SHP77 (cell line): ENCODE measurements at places on chromosomes 11 and 22.

DNA sequence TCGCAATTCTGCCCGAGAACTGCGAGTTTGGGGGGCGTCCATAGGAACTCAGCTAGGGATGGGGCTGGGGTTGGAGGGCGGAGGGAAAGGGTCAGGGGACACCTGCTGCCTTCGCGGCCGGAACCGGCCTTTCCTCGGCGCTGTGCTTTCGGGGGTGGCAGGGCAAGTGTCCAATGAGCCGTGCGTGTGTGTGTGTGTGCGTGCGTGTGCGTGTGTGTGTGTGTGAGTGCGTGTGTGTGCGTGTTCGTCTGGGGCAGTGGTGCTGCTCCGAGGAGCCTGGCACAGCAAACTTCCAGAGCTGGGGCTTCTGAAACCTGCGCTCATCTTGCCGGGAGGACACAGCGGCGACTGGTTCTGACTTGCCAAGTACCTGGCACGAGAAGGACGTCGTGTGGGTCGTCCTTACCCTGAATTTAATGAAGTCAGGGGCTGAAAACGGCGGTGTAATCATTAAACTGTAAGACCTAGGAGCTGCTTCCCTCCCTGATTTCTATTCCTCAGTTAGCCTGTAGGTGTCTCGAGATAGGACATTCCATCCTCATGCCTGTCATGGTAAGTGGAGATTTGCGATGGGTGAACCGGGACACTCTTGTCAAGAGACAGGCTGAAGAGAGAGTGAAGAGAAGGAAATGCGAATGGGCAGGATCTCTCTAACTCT is 27.0 kb upstream of the AMOTL1 start:
- DNase-seq, result no peak

DNA sequence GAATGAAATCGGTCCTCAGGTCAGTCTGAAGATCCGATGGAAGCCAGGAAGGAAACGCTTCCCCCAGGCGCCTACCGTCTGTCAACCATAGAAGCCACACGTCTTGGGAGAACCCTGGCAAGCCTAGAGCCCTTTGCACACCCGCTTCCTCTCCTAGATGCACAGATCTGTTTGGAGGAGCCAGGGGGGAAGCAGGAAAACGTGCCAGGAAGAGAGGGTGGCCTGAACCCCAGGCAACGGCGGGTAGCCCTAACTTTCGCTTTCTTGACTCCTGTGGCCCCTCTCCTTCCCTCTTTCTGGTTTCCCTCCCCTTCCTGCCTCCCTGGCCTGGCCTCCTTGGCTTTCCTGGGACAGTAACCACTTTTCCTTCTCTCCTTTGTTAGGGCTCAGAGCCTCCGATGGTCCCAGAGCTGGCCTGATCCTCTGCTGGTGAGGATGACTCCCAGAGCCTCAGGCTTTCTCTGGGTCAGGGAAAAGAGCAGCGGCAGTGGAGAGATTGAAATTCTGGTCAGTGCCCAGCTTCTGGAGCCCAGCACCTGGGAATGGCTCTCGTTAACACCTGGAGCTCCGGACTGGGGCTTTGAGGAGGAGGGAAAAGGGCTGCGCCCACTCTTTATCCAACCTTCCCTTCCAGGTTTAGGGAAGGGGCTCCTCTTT is 2.1 kb downstream of the FXYD6 start:
- no peak for DNase-seq

DNA sequence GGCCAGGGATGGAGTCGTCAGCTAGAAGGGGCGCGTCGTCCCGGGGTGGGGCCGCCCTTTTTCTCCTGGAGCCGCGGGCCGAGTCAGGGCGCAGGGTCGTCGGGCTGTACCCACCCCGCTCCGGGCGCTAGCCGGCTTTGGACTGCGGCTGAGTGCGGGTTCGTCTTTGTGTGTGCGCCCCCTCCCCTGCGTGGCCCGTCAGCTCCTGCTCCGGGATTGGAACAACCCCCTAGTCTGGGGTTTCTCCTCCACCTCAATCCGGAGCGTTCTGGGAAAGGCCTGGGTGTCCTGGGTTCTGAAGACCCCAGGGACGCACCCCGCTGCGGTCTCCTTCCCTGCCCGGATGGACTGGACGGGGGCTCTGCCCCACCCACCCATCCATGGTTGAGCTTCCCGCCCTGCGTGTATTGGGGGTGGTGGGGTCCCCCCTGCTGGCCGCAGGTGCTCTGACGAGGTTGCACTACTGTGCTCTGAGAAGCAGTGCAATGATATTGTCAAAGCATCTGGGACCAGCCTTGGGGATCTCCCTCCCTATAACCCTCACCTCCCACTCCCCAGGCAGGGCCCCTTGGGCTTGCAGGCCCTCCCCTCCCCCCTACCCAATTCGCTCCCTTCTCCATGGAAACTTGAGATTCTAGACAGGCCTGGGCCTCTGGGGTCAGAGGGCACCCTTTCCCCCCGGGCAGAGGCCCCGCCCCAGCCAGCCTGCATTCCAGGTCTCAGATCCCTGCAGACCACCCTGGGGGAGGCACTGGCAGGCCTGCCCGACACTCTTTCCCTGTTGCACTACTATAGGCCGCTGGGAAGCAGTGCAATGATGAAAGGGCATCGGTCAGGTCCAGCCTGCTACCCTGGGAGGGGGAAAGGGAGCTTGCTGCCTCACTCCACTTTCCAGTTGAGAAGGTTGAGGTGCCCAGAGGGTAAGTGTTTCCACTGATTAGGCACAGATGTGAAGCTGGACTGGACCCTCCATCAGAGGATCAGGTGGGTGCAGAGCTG is 10.7 kb downstream of the SDF2L1 start:
- DNase-seq, result no peak

- no peak for DNase-seq
These were observed 554.7 kb downstream of the SOX6 start for GRCh38 chr11:15801616-15802015.

- DNase-seq, result no peak
These were observed 225.6 kb downstream of the TMEM135 start for GRCh38 chr11:87263264-87263838.

- DNase-seq, result no peak
These were observed 285.8 kb downstream of the SOX6 start for GRCh38 chr11:16070573-16070972.

DNA sequence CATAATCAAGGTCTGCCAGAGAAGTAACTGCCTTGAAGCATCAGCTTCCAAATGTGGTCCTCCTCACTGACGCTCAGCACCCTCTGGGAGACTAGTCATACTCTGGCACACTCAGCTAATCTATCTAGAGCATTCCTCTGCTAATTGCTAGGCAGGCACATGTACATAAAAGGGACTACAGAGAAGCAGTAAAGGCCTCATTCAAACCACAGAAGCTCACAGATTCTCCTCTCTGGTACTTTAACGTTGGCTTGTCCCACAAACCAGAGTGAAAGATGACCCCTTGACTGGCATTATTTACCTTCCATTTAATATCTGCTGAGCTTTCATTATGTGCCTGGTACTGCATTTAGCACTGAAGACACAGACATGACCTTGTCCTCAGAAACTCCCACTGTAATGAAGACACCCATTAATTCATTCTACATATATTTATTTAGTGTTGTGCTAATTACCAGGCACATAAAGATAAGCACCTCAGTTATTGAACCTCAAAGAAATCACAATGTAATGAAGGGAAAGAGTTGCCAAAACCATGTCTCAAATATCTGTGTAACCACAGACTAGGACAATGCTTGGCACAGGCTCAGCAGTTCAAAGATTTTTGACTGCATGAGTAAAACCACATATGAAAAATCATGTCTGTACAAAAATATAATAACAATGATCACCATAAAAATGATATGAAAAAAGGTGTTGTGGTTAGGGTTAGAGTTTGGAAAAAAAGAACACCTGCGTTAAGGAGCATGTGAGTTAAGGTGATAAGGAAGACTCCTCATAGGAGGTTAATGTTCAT is 550.4 kb downstream of the DLG2 start:
- peak; percentile 5 for DNase-seq

- no peak for DNase-seq
These were observed 353.8 kb downstream of the TMEM135 start for GRCh38 chr11:87391496-87391895.

GRCh38 chr11:75040167-75040770 is 51.5 kb downstream of the NEU3 start:
- no peak for DNase-seq

GRCh38 chr11:67356864-67357561 is 3.7 kb upstream of the POLD4 start:
- peak; percentile 78 for DNase-seq

DNA sequence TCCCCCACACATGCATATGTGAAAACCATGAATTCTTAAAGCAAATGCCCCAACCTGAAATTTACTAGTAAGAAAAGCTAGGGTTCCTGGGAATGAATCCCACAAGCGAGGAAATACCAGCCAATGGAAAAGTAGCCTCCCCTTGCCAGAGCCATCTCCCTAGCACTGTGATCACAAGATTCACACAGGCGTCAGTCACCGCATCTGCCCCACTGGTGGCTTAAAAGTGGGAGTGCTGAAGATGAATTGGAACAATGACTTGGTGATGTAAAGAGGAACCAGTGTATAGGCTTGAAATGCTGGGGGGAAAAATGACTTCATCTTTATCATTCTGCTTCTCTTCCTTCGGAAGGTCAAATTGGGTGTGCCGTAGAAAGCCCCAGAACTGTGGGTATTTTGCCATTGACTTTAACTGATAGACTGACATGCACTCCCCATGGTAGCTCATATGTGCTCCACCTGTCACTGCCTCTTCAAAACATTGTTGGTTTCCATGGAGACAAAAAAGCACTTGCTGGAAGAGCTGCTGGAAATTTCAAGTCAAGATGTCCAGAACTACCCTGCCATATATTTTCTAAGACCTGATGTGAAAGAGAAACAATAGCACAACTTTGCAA is 19.2 kb upstream of the ASPHD2 start:
- no peak for DNase-seq

DNA sequence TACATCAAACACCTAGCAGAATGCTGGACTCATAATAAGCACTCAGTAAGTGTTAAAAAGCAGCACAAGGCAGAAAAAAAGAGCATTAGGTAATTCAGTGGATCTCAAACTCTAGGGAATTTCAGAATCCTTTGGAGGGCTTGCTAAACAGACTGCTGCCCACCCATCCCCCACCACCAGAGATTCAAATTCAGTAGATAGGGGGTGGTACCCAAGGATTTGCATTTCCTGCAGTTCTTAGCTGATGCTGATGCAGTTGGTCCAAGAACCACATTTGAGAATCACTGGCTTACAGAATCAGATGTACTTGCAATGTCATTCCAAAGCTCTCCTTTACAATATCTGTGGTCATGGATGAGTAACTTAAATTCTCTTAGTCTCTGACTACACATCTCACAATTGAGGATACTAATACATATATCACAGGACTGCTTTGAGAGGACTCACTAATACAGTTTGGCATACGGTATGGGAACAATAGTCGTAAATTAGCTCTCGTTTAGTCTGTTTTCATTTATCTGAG is 664.5 kb downstream of the KCNA4 start:
- no peak for DNase-seq

- peak; percentile 59 for DNase-seq
These were observed 1.4 kb downstream of the MDK start for GRCh38 chr11:46382646-46383403.

- DNase-seq, result no peak
These were observed 1.7 kb upstream of the LARGE2 start for GRCh38 chr11:45920531-45921477.

- DNase-seq, result peak; percentile 67
These were observed 37.1 kb downstream of the NECTIN1 start for GRCh38 chr11:119691701-119692539.

GRCh38 chr11:130000552-130001176 is 2.0 kb downstream of the PRDM10 start:
- DNase-seq, result no peak
